ENCODE measurements at places on chromosomes 5 and 9. TPM values are rescaled to one million over a fixed set of nuclear protein-coding genes. Genes with fewer than 3 reads are reported as not detected.

DNA sequence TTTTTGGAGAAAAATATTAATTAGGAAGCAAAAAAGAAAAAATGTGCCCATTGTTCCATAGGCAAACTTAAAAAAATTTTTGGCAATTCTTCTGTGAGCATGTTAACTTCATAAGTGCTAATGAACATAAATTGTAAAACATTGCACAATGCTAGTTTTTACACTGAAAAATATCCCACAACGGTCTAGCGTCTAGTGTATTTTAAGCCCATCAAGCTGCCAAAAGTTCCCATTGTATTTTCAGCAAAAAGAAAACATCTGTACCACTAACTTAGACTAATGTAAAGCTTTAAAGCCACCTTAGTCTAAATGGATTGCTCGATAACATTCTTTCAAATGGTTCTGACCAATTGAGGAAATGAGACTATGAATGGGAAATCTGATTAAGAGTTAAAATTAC lies 2.8 kb downstream of the NR6A1 start:
- no peak overlapping the region for H3K4me3 ChIP-seq
- H3K27me3 ChIP-seq: no peaks in the 10 kb centered on the region
- no peak overlapping the region for H3K27ac ChIP-seq
- no peaks in the 10 kb centered on the region for H3K36me3 ChIP-seq
- H3K4me1 ChIP-seq: no peaks in the 10 kb centered on the region

Gene PCDHA13
- total RNA-seq: 4.1 TPM

Gene ADRB2
- 0.63 TPM for total RNA-seq

Gene DMRTA1
- 1.6 TPM for total RNA-seq

Gene NUP155
- total RNA-seq: 23.4 TPM

Gene SLC44A1
- 64.9 TPM for total RNA-seq

Gene AIF1L
- total RNA-seq: 5.3 TPM

DNA sequence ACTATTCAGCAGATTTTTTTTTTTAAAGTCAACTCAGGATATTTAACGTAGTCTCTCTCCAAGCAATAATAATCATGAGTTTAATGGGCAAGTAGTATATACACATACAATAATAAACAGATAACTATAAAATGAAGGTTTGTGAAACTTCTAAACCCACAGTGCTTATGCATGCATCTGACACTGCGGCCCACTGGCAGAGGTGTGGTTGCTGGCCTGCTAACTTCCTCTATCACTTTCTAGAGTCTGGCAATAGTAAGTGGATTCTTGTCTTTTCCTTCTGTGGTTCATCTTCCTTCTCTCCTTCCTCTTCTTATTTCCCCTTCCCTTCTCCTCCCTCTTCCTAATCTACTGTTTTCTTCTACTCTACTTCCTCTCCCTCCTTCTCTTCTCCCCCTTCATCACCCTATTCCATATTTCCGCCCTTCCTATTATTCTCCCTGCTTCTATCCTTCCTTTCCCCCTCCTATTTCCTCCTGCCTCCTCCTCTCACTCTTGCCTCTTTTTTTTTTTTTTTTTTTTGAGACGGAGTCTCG lies 18.6 kb upstream of the AGXT2 start:
- H3K4me1 ChIP-seq: peaks cover 8% of the 10 kb centered on the region
- H3K27ac ChIP-seq: no peak overlapping the region
- no peaks in the 10 kb centered on the region for H3K27me3 ChIP-seq
- H3K4me3 ChIP-seq: no peak overlapping the region
- H3K36me3 ChIP-seq: no peaks in the 10 kb centered on the region

Gene DNM1
- total RNA-seq: 13.4 TPM

GRCh38 chr9:17628624-17629023 lies 49.8 kb downstream of the SH3GL2 start:
- H3K27ac ChIP-seq: no peak overlapping the region
- no peaks in the 10 kb centered on the region for H3K27me3 ChIP-seq
- no peak for DNase-seq
- H3K36me3 ChIP-seq: no peaks in the 10 kb centered on the region
- H3K4me3 ChIP-seq: no peak overlapping the region

Gene EIF4E1B
- total RNA-seq: not detected

Gene NOL8
- 17.3 TPM for total RNA-seq

GRCh38 chr9:134778841-134779411 lies 101.7 kb upstream of the FCN2 start:
- H3K27me3 ChIP-seq: no peaks in the 10 kb centered on the region
- no peak overlapping the region for H3K4me3 ChIP-seq
- no peaks in the 10 kb centered on the region for H3K36me3 ChIP-seq
- no peak overlapping the region for H3K27ac ChIP-seq

Gene CCNJL
- total RNA-seq: 6.6 TPM

Gene TIMD4
- 0.28 TPM for total RNA-seq

Gene PKD2L2
- not detected for total RNA-seq

DNA sequence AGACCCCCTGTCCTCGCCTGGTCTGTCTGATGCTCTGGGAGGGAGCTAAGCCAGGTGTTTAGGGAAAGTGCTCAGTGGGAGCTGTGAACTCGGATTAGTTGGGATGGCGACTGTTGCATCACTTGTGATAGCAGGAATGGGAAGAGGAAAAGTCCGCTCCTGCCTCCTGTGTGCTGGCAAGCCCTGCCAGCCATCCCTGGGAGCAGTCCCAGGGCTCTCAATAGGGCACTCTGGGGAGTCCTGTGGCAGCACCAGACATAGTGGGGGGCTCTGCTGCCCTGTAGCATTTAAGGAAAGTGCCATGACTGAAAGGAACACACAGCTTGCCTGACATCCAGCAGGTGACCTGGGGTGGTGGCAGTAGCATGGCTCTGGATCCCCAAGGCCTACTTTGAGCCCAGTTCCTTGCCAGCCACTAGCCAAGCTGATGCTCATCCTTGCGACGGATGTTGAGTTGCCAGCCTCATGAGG lies 81.5 kb downstream of the AMBP start:
- H3K4me1 ChIP-seq: no peaks in the 10 kb centered on the region
- no peaks in the 10 kb centered on the region for H3K36me3 ChIP-seq
- H3K27ac ChIP-seq: no peak overlapping the region

Data from hepatocyte (in vitro differentiated cells).